Right renal cortex interstitium (tissue), 3 donors: ENCODE measurements at places on chromosomes 2 and 18. TPM values are rescaled to one million over a fixed set of nuclear protein-coding genes. Genes with fewer than 3 reads are reported as not detected.

CERKL gene
- 18.3 TPM for polyA plus RNA-seq

UGT1A8 gene
- not detected for polyA plus RNA-seq

PROM2 gene
- polyA plus RNA-seq: 34.5 TPM

TUBB6 gene
- polyA plus RNA-seq: 58.6 TPM

ERFE gene
- polyA plus RNA-seq: 4.3 TPM

ZBTB7C gene
- 12.6 TPM for polyA plus RNA-seq

CACNB4 gene
- polyA plus RNA-seq: 12.5 TPM

OTX1 gene
- not detected for polyA plus RNA-seq

SP5 gene
- 0.38 TPM for polyA plus RNA-seq

CRYGD gene
- polyA plus RNA-seq: not detected

SLC4A3 gene
- 5.4 TPM for polyA plus RNA-seq

TYW5 gene
- 13.3 TPM for polyA plus RNA-seq

- DNase-seq: no peak
Measured at GRCh38 chr2:54015798-54016699, 45.3 kb upstream of the PSME4 start.

DNA sequence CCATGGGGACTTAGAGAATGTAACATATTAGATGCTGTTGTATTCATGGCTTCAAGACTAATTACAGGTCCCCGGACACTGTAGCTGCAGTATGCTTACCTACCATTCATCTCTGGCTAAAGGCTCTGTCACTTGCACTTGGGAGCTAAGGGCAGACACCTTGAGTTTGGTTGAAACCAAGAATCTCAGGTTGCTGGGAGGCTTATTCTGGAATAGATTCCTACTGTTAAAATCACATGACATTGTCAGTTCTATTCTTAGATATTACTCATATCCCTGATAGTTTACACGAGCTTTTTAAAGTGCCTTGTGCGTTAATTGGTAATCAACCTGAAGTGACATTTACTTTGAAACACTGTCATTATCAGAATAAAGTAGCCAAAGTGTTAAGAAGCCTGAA is 73.0 kb upstream of the EPB41L5 start:
- no peak for DNase-seq

GRCh38 chr18:2644535-2644934 is 11.0 kb upstream of the SMCHD1 start:
- no peak for DNase-seq

GRCh38 chr18:7429831-7430230 is 137.3 kb upstream of the PTPRM start:
- DNase-seq: no peak

GRCh38 chr18:78525366-78526111 is 454.1 kb upstream of the SALL3 start:
- DNase-seq: no peak

GRCh38 chr2:217396165-217396564 is 536.3 kb upstream of the TNP1 start:
- no peak for DNase-seq

- DNase-seq: no peak
Measured at GRCh38 chr2:101869527-101869926, 122.2 kb upstream of the IL1R2 start.

DNA sequence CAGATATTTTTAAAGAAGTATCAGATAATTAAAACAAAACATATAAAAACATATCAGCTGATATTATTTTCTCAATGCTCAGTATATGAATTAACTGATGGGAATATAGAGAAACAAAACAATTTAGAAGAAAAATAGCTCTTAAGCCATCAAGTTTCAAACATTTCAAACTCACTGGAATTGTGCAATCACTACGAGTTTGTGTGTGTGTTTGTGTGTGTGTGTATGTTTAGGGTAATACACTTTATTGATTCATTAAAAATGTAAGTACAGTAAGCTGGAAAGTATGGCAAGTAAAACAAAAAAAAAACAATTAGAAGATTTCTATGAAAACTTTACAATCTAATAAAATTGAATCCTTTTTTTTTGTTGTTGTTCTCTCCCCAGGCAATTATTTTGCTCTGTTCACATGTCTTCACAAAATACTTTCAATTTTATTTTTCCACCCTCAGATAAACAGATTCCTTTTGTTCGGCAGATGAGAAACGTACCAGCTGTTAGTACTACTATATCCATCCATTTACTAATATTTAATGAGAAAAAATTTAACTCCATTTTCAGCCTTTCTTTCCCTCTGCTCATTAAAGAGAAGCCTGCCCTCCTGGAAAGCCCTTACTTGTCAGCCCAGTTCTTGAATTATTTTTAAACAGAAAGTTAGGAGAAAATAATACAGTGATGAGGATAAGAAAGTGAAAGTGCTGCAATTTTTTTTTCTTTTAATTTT is 87.6 kb downstream of the SLC8A1 start:
- DNase-seq: no peak

DNA sequence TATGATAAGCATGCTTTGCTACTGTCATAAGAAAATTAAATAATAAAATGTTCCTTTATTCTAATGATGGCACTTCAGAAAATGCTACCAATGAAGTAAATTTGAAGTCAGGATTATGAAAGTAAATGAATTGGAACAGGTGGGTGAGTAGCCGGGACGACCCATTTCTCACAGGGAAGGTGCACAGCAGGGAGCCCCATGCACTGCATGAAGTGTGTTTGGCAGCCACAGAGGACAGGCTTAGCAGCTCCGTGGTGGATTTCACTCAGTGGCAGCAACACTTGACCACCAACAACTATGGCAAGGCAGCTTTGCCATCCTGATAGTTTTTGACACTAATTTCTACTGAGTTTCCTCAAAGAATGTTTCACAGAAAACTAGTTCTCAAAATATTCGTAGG is 146.3 kb downstream of the ATL2 start:
- no peak for DNase-seq

DNA sequence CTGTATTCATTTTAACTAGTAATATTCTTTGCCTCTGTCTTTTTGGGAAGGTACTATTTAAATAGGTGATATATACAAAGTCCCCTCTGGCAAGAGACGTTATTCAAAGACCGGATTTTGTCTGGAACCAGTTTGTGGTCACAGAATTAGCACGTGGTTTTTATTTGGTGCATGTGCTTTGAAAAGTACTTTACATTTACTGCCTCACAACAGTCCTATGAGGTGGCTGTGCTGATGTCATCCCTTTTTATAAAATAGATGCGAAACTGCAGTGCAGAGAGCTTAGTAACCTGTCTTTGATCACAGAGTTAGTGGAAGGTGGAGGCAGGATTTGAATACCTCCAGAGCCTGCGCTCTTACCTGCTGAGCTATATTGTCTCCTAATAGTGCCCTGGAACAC is 4.0 kb downstream of the LPIN1 start:
- no peak for DNase-seq

- DNase-seq: no peak
Measured at GRCh38 chr2:240210198-240210965, 69.9 kb upstream of the OTOS start.

- DNase-seq: no peak
Measured at GRCh38 chr2:53744395-53745065, 23.1 kb upstream of the CHAC2 start.

DNA sequence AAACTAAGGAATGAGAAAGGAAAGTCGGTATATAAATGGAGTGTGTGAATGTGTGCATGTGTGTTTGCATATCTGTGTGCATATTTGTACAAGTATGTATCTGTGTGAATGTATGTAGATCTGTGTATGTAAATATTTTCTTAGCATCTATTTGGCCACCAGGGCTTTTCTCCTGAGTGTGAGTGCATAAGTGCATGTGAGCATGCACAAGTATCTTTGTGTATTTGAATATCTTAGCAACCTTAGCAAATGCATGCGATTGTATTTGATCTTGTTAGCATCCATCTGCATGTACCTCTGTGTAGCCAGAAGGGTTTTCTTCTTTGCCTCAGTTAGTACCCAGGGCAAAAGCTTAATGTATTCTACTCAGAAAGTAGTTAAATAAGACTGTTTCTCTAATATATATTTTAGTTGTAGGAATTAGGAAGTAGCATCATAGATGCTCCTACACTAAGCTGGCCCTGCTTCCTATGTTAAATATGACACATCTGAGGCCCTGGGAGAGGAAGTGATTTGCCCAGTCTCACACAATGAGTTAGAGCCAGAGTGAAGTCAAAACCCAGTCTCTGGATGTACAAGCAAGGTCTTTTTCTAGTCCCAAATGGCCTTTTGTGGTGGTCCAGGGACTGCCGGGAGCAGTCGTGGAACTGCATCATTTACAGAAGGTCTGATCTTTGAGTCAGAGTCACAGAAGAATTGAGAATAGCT is 9.2 kb downstream of the FKBP1B start:
- DNase-seq: no peak

GRCh38 chr2:30225131-30225762 is 6.1 kb upstream of the LBH start:
- DNase-seq: peak; percentile 57

DNA sequence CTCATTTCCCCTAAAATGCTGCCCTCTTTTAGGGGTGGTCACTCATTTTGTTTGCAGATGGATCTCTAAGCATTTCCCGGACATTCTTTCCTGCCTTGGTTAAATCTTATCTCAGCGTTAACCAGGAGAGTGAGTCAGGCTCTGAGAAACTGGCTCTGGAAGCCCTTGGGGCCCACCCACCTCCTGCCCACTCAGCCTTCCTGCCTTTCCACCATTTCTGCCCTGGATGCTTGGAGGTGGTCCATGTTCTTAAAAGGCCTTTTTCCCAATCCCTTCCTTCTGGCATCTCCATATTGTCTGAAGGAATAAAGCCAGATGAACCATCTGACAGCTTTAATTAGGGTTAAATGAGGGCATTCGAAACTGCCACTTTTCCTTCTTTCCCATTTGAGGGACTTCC is 9.5 kb downstream of the HK2 start:
- no peak for DNase-seq

DNA sequence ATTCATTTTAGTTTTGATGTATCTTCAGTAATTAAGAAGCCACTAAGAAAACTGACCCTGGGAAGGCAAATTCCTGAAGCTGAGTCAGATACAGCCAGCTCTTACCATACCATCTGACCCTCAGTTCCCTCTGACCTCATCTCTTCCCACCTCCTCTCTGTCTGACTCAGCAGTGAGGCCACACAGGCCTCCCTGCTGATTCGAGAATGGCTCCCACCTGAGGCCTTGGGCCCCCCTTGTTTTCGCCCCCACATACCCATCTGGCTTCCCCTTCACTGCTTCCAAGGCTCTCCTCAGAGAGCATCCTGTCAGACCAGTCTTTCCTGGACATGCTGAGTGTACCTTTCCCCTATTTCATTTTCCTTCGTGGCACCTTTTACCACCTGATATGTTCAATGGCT is 71.0 kb upstream of the CYP1B1 start:
- DNase-seq: no peak

DNA sequence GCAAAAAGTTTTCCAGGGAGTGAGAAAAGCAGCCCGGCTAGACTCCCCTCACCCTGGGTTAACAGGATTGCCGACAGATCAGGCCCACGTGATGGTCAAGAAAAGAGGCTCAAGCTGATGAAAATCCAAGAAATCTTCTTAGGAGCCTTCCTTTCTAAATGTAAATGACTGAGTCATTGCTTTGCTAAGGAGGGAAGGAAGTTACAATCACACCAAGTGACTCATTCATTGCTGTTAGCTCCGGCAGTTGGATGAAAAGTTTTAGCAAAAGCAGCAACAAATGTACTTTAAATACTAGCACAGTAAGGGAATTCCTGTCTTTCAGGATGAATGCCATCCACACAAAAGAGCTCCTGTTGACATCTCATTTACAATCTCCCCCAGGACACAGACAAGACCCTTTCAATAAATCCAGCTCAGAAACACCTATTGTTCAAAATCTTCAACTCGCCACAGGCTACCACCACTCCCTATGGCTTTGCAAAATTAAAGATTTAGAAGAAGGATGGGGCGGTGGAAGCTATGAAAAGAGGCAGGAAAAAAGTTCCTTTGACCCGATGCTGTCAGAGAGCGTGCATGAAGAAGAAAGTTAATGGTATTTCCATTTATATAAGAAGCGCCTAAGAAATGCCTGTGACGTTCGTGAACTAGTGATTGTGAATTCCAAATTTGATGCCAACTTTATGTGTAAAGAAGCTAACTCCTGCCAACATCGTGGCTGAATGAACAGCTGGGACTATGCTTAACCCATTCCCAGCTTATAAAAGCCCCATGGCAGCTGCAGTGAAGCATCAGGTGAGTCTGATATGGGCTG is 153.7 kb downstream of the TGIF1 start:
- no peak for DNase-seq

DNA sequence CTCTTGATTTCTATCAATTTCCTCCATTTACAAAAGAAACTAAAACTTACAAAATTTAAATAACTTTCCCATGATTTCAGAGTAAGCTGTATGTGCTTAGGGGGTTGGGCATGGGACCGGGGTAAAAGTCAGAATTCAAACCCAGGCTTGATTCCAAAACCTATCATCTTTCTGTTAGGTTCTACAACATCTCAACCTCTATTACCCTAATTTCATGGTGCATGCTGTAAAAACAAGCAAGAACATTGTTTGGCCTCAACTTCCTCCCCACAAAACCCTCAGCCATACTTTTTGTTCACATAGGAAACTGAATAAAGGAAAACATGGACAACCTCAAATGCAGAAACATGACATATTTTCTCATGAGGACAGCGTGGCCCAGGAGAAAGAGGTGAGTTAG is 59.3 kb downstream of the RDH14 start:
- no peak for DNase-seq

GRCh38 chr2:241087420-241088268 is 14.4 kb downstream of the MTERF4 start:
- no peak for DNase-seq

DNA sequence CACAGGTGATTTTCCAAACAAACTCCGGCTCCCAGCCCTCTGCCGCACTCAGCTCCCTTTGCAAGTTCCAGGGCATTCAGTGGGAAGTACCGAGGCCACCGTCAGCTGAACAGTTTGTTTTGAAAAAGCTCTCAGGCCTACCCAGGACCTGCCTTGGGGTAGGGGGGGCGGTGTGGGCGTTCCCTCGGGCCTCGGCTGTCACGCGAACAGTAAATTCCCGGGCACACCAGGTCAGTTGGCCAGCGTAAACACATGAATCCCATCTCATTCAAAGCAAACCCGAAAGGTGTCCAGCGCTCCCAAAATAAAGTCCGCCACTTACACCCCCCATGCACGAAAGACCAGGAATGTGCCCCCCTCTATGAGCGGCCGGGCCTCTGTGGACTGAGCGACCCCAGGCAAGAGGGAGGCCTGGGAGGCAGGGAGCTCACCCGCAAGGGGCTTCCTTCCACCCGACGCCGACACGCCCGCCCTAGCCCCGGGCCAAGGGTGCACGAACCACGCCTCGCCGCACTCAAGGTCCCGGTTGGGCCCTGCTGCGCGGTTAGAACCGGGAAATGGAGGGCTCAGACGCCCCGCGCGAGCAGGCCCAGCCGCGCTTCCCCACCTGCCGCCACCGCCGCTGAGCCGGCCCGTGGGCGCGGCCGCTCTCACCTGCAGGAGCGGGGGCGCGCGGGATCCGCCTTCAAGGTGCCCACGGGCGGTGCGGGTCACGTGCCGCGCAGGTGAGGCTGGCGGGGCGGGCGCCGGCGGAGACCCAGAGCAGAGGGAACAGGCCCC is at the start of gene WDSUB1:
WDSUB1 (minus strand) TSS at position 775 of the 780 bp plus-strand sequence. CDS start 3,634 bp downstream, outside the sequence.
- DNase-seq: peak; percentile 36

- DNase-seq: no peak
Measured at GRCh38 chr18:37434161-37434860, 131.3 kb downstream of the CELF4 start.
